ENCODE measurements at places on chromosomes 4 and X.

DNA sequence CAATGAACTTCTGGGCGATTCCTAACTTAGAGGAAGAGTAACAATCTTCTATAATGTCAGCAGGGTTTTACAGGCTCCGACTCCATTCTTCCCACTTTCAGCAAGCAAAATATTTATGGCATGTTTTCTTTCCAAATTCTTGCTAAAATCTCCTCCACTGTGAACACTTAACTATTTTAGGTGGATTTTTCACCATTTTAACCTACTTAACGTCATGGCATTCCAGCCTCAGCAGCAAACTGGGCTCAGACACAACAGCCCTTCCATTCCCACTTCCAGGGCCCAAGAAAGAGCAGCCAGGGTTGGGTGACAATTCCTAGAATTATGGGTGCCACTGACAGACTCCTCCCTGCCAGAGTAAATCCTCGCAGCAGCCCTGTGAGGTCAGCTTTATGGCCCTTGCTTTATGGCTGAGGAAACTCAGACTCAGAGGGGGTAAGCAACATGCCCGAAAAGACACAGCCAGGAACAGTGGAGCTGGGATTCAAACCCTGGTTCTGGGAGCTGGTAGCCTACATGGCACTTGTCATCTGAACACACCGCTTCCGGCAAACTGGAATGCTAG lies 112.8 kb upstream of the MAP3K15 start:
- no peak for DNase-seq

DNA sequence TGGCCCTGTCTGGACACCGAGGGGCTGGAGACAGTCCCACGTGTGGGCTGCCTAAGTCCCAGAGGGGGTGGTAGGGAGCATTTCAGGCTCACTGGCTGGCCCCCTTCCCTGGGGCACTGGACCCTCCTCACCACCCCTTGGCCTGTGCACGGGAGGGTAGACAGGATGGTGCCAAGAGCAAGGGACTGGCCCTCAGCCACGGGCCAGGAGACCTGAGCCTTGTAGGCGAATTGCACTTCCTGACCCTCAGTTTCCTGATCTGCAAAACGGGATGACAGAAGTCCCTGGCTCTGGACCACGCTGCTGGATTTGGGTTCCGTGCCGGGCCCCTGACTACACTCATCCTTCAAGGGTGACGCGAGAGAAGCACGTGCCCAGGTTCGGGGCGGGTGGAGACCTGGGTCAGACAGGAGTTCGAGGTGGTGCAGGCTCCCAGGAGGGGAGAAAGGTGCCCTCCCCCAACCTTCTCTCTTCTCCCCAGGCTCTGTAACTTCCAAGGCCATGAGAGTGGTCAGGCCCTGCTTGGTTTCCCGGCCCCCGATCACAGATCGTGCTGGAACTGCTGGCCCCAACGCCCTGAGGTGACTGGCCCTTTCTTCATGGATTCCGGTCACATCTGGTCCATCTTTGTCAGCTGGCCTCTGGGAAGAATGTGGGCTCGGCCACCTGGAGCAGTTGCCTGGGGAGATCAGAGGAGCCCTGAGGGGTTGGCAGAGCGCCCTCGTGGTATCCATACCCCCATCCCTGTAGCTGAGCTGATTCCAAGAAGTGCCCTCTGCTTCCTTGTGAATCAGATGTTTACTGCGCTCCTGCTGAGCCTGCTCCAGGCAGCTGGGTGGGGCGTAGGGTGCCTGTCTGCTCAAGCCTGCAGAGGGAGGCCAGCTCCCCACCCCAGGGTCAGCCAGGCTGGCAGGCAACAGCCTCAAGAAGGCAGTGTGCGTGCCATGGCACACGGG lies 3.3 kb downstream of the SH3BP2 start:
- peak; percentile 14 for DNase-seq

GRCh38 chr4:88216395-88216794 lies 58.0 kb upstream of the ABCG2 start:
- no peak for DNase-seq

DNA sequence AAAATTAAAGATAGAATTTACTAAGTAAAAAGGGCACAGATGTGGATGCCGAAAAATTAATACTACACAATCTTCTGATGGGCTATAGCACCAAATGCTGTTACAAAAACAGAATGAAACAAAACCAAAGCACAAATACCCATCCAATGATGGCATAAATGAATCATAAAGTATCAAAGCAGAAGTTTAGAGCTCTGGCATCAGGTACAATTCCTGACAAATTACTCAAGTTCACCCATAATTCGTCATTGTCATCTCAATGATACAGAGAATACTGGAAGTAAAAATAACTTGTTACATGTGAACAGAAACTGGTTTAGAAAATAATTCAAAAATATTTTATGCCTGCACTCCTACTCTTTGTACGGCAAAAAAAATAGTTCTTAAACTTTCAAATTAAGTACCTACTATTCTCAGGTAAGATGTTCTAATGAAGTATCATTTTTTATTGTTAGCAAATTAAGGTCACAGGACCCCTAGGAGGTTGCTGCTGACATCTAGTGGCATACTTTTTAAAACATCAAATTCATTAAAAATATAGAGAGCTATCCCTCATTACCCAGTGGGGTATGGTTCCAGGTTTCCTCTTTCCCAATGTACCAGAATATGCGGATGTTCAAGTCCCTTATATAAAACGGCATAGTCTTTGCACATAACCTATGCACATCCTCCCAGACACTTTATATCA lies 126.1 kb downstream of the INPP4B start:
- no peak for DNase-seq

DNA sequence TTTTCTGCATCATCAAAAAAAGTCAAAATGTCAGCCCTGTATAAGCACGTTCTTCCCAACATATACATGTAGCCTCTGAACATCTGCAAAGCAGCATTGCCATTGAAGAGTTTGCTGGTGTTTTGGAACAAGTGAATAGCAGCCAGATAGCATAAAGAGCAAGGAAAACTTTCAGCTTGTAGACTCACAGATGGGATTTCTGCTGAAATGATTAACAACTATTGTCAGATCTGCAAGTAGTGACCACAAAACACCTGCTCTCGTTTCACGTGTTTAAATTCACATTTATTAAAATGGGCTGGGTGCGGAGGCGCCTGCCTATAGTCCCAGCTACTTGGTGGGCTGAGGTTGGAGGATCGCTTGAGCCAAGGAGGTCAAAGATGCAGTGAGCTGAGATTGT lies 123.7 kb downstream of the SPRY1 start:
- DNase-seq = no peak

GRCh38 chr4:132227151-132227856 lies 921.8 kb upstream of the PCDH10 start:
- no peak for DNase-seq

- DNase-seq = no peak
Measured at GRCh38 chr4:118850488-118851173, 14.7 kb upstream of the SEC24D start.

- DNase-seq = no peak
Measured at GRCh38 chrX:137297167-137297566, 263.4 kb upstream of the GPR101 start.

- no peak for DNase-seq
Measured at GRCh38 chrX:69232945-69233344, 67.7 kb upstream of the PJA1 start.

DNA sequence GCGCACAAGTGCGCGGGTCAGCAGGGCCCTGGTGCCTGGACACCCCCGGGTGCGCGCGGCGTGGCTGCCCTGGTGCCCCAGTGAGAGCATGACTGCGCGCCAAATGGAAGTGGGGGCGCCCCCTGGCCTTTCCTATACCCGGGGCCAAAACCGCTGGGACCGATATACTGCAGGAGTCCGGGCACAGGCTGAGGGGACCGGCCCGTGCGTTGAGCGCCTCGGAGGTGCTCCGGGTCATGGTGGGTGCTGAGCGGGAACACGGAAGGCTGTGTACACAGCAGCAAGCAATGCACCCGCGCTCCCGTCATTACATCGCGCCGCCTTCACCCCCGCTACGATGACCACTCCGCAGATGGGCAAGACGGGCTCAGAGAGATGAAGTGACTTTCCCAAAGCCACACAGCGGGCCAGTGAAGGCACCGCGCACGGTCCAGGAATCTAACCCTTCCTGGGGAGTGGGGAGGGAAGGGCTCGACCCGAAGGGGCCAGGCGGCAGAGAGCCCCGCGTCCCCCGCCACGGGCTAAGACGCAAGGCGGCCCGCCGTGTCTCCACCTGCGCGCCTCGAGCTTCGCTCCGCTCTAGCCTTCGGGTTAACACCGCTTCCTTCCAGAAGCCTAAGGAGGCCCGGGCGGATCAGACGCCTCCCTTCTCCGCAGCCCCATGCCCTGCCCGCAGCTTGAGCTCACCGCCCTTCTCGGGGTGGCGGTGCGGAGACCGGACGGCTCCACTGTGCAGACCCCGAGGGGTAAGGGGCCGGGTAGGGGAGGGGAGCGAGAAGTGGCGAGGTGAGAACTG lies 11.3 kb downstream of the HMX1 start:
- no peak for DNase-seq

DNA sequence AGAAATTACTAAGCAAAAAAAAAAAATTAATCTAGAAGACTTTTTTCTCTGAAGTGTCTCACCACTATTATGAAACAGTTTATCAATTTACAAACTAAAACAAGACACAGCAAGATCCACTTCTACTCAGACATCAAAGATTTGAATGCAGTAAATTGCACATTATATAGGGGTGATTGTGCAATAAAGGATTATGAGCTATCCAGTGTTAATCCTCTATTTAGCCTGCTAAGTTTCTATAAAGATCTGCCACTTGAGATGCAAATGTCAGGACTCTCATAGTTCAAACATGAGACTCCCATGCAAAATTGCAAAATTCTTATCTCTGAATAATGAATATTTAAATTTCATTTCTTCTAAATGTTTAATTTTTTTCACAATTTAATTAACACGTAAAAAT lies 2.2 kb downstream of the TECRL start:
- no peak for DNase-seq

DNA sequence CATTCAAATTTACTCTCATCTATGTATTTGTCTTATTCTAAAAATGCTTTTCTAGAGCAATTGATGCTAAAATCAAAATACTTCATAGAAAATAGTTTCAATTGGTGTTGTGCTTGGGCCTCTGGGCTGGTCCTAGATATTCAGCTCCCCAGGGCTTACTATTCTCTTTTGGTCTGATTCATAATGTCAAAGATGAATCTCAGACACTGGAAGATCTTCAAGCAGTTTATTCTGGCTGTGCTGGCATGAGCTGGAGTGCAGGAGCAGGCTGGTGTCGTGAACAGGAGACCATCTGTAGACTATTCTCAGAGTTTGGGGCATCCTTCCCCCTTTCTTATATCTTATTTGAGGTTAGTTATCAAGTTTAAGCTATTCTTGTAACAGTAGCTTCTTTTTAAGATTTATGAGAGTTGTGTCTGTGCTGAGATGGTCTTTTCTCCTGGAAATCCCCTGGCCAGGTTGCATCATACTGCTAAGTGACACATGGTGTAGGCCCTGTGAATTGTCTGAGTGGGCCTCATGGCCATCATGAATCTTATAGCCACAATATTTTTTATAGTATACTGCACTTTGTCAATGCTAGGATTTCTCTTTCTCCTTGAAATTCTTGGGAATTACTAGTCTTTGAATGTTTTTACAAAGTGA lies 1624.0 kb upstream of the IGFBP7 start:
- no peak for DNase-seq

- no peak for DNase-seq
Measured at GRCh38 chr4:14562901-14563300, 439.4 kb upstream of the CPEB2 start.

- no peak for DNase-seq
Measured at GRCh38 chr4:173448608-173449379, 49.9 kb upstream of the SCRG1 start.

Measured in activated B cell treated with CpG ODN at 0.5 μM for 24 hours (primary cell).